Stimulated activated CD4-positive, alpha-beta T cell treated with anti-CD3 and anti-CD28 coated beads, Interleukin-15, amount 100 ng/mL, for 1 hour (primary cell): ENCODE measurements at places on chromosomes 7 and 10.

DNA sequence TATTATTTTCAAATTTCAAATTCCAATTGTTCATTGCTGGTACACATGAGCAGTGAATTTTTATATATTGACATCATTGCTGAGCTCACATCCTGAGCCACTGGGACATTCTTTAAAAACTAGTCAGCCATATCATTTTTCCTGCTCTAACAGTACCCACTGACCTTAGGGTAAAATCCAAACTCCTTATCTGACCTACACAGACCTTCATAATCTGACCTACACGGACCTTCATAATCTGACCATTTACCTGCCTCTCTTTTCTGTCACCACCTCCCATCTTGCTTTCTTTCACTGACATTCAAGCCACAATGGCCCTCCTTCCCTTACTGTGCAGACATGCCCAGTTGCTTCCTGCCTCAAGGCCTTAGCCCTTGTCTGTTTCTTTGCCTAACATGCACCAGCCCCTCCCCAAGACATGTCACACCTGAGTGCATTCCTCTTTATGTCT lies 16.1 kb upstream of the CUZD1 start:
- DNase-seq = no peak

GRCh38 chr7:144641389-144642044 lies 194.3 kb downstream of the TPK1 start:
- no peak for DNase-seq

DNA sequence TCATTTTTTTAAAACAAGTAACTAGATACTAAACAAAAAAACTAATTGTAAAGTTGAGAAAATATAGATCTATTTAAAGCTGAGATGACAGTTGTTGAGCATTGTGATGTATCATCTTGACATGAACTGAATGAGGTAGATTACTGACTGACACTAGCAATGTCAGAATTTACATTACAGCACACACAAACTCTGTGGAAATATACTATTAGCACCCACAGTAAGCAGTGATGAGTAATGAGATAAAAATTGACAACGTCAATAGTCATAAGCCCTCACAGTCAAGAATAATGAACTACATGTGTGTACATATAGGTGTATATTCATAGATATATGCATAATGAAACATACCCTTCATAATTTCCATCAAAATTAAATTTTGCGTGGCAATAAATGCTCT lies 368.4 kb downstream of the TFEC start:
- no peak for DNase-seq

- no peak for DNase-seq
These were observed 167.4 kb downstream of the SKAP2 start for GRCh38 chr7:26696978-26697377.

DNA sequence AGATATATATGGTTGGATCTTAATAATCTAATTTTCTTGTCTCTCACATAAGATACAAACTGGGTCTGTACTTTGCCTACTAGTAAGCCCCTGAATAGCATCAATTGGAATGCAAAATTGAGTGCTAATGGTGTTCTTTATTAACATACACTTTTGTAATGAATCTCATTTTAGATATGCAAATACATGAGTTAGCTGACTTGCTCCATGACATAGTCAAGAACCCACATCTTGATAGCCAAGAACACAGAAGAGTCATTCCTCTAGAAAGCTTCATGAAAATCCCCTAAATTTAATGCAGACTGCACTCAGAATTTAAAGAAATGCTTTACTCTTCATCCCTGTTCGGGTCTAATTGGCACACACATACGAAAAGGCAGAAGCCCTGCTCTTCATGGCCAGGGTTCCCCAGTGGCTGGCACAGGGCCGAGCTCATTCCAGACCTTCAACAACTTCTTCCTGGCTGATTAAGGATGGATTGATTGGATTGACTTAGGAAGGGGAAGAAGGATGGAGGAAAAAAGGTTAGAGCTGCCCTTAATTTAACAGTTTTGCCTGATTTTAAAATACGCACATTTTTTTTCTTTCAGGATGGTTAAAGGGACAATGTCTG lies 431.1 kb upstream of the KLF6 start:
- no peak for DNase-seq

GRCh38 chr7:152486968-152487367 lies 51.2 kb upstream of the KMT2C start:
- no peak for DNase-seq

DNA sequence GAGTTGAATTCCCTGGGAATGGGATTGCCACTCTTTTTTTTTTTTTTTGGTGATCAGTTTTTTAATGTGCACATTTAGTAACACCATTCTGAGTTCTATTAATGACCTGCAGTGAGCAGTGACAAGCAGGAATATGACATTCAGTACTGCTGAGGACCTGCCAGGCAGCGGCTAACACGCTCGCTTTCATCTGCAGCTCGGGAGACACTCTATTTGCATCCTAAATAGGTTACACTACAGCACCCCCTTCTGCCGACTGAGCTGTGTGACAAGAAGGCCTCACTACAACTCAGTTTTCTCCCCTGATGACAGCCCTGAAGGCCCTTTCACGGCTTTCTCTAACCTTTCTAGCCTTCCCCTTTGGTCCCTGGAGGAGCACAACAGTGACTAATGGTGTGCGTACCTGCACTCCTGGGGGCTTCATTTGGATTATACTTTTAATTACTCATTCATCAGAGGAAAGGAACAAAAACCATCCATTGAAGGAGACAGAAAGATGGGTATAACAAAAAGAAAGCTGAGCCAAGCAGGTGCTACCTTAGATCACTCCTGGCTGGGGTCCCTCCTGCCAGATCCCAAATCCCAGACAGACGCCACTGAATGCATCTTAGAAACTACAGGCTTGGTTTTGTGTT lies 872.4 kb downstream of the LRMDA start:
- no peak for DNase-seq

DNA sequence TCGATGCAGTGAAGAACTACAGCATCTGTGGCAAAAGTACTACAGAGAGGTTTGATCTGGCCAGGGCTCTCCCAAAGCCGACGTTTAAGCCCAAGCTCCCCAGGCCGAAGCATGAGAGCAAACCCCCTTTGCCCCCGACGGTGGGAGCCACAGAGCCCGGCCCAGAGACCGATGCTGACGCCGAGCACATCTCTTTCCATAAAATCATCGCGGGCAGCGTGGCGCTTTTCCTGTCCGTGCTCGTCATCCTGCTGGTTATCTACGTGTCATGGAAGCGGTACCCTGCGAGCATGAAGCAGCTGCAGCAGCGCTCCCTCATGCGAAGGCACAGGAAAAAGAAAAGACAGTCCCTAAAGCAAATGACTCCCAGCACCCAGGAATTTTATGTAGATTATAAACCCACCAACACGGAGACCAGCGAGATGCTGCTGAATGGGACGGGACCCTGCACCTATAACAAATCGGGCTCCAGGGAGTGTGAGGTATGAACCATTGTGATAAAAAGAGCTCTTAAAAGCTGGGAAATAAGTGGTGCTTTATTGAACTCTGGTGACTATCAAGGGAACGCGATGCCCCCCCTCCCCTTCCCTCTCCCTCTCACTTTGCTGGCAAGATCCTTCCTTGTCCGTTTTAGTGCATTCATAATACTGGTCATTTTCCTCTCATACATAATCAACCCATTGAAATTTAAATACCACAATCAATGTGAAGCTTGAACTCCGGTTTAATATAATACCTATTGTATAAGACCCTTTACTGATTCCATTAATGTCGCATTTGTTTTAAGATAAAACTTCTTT lies 2.3 kb downstream of the LRRTM3 start:
- no peak for DNase-seq

- no peak for DNase-seq
These were observed 204.7 kb downstream of the NXPH1 start for GRCh38 chr7:8638076-8638475.

DNA sequence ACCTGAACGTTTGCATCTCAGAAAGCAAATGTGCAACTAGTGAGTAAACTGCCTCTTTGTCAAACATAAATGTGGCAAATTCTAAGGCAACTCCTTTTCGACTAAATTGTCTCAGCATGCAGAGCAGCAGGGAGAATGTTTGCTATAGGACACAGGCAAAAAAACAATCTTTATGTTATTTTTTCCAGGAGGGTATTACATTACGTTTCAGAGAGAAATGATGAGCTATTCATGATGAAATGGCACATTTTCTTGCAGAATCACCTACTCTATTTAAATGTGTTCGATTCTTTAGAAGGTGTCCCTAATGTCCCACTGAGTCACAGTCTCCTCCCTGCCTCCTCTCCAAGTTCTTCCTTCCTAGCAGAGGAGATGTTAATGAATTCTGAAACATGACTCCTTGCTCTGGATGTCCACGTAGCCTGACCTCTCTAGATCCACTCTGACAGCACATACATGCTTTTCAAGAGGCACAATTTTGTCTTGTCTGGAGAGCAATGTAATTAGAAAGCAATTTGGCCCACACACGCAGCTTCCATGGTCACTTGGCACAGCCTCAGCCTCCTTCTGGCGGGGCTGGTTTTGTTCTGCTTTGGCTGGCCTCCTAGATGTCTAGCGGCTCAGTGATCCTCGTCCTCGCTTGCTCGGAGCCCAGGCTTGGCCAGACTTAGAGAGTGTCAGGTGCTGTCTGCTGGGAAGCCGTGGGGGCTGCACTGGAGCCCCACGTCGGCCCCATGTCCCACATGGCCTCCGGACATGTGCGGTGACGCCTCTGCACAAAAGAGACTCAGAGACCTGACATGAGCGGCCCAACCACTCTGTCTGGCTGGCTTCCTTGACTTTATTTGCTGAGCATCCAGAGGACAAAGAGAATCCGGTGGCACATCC lies 125.7 kb upstream of the ZNF438 start:
- no peak for DNase-seq

DNA sequence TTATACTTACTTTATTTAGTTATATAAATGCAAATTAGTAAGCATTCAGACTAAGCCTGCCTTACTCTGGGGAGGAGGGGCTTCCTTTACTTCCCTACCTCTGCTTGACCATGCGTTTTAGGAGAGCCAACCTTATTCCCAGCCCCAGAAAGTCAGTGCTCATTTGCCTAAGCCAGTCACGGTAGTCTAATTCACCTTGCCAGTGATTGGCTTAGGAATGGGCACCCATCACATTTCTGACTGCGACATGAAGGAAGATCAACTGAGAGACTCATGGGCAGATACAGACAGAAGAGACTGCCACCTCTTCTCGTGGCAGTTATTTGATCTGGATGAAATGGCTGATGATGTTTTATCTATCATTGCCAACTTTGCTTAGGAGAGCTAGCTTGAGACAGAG lies 29.5 kb downstream of the RPA3 start:
- no peak for DNase-seq

- no peak for DNase-seq
These were observed 18.2 kb downstream of the ANLN start for GRCh38 chr7:36407636-36408550.

DNA sequence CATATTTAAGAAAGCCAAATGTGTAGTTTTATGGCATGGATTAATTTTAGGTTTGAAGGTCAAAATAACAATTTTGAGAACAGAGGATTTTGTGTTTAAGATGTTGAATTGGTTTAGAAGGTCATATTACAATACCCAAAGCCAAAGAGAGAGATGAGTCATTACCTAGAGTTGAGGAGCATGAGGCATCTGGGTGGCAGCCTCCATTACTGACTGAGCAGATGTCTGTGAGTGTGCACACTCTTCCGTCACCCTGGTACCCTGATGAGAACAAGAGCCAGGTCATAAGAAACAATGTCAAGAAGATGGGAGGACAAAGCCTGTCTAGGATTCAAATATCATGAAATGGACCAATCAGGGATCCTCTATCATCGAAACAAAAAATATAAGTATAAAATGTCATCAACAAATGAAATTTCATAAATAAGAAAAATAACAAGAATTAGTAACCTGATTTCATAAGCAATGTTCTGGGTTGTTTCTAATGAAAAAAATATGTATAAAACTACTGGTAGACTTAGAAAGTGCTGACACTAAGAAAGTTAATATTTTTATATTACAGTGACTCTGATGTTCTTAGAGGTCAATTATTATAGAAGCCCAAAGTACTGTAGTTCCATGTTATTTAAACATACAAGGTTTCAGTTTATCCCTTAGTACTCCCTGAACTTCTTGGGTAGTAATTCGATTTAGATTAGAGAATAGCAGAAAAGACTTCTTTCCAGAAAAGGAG lies 20.0 kb downstream of the CUBN start:
- DNase-seq = no peak

DNA sequence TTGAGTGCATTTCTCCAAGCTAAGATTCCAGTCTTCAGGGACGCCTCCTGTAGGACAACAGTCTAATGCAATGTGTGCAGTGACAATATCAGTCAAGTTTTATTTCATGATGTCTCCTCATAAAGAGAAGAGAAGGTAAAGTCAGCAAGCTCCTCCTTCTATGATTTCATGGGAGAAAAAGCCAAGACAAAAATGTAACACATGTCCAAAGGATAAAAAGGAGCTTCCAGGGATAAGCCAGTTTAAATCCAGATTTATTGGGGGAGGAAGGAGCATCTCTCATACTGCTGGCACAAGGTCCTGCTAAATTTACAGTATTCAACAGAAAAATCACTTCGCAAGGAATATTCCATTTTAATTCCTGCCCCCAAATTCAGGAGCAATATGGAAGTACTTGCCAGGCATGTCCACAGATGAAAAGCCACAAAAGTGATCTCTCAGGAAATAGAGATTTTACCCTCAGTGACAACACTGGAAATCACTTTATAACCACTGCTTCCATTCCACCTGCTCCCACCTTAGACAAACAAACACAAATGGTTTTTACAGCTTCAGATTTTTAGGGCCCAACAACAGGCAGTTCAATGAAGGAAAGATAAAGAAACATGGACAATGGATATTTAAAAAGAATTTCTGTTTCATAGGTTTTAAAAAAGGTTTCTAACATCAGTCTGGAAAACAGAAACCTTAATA lies 677.5 kb upstream of the C7orf33 start:
- DNase-seq = no peak

GRCh38 chr7:4434306-4434705 lies 247.8 kb upstream of the FOXK1 start:
- DNase-seq = no peak

GRCh38 chr7:131638641-131639430 lies 82.4 kb upstream of the PODXL start:
- DNase-seq = no peak

- DNase-seq = no peak
These were observed 2.0 kb downstream of the BAZ1B start for GRCh38 chr7:73519867-73520672.

DNA sequence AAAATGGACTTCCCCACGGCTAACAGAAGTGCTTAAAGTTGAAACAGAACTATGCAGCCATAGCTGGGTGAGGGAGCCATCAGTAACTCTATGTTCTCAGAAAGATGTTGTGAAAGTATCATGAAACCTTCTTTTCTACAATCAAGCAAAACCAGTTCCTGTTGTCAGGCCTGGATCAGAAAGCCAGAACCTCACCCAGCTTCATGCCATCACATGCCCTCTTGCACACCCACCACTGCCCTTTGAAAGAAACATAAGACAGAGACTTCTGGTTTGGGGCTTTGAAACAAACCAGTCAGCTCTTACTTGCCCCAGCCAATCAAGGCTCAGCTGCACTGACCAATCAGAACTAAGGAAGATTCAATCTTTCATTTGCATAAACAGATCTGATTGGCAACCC lies 230.8 kb upstream of the FERD3L start:
- no peak for DNase-seq
